ENCODE measurements at places on chromosomes 6 and 20.

- DNase-seq: no peak
Measured at GRCh38 chr20:17896193-17896723, 72.3 kb downstream of the SNX5 start.

DNA sequence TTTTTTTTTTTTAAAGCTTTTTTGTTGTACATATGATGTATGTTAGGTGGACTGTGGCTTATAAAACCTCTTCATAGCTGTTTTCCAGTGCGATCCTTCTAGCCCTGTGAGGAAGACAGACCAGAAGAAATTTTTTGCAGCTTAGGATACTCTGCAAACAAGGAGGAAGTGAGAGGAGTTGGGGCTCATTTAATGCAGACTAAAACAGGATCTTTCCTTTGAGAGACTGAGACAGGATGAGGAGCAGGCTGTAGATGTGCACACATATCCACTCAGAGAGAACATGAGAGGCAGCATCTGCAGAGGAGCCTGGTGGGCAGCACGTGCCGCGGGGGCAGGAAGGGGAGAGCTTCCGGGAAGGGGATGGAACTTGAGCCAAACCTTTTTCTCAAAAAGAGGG lies 45.7 kb downstream of the PPARD start:
- no peak for DNase-seq

DNA sequence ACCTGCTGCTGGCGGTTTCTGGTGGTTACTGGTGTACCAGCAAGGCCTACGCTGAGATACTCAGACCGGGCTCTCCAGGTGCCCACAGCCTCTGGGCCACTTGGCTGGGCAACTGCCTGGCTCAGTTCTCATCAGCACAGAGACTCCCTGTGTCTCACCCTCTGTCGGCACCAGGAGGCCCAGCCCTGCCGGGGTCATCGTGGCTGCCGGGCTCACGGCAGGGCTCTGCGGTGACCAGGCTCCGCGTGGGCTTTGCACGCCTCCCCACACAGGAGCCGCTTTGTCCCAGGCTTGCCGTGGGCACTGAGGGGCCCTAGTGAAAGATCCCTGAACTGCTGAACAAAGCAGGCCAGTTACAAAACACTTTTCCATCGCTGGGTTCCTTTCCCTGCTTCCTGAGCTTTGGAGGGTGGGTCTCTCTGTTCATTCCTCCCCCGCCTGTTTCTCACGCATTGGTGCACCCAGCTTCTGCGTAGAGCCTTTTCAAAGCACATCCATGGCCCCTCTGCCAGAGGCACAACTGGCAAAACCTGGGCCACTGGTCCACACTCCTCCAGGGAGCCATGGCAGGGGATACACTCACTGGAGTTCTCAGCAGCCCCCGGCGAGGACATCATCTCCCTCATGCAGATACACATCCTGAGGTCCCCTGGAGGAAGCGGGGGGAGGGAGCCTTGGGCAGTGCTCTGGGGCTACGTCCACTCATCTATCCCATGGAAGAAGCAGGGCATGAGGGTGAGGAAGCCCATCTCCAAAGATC lies 117.0 kb downstream of the NFATC2 start:
- no peak for DNase-seq

DNA sequence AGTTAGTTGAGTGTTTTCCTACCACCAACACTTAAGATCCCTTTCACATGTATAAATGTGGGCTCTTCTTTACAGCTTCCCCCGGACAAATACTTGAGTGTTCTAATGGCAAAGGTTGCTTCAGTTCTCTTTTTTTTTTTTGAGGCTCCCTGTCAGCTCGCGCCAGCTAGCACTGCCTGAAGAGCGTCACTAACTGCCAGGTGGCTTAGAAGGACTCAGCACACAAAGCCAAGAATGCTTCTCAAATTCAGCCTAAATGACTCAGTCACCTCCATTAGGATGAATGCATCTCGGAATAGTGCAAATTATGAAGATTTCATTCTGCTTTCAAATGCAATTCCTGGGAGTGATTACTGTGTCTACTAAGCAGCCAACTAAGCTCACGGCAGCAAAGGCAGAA lies 150.7 kb upstream of the BTBD3 start:
- no peak for DNase-seq

DNA sequence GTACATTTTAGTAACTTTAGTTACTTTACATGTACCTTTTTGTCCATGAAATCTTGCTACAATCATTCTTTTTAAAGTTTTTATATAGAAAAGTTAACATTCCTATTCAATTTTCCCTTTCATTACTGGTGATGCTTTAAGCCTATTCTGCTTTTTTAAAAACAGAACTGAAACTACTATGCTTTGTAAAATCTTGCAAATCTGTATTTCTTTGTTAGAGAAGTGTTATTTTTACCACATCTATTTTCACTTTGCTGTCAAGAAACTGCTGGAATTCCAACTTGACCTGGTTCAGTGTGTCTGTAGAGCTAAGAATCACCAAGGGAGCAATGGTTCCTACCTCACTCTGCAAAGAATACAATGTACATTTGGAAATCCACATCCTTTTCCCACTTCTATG lies 21.8 kb upstream of the SAMD5 start:
- DNase-seq: no peak
